ENCODE measurements at places on chromosomes 5 and 9.

DNA sequence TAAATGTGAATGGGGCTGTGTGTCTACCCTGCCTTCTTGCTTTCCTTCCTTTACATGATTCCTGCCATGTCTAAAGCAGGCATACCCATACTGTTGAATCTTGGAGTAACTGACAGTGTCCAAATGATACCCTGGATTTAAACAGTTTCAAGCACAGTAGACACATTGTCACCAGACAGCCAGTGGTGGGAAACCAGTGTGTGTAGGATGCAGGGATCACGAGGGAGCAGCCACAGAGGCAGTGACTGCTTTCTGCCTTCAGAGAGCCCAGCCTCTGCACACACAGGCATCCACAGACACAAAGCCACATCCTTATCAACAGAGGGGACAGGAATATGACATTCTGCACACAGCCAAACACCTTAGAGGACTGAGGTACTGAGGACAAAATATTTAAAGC, 184.2 kb upstream of the TBCA start:
- DNase-seq = no peak

GRCh38 chr5:17336054-17336453, 118.6 kb downstream of the BASP1 start:
- no peak for DNase-seq

GRCh38 chr9:1980387-1980786, 34.8 kb upstream of the SMARCA2 start:
- DNase-seq = no peak

DNA sequence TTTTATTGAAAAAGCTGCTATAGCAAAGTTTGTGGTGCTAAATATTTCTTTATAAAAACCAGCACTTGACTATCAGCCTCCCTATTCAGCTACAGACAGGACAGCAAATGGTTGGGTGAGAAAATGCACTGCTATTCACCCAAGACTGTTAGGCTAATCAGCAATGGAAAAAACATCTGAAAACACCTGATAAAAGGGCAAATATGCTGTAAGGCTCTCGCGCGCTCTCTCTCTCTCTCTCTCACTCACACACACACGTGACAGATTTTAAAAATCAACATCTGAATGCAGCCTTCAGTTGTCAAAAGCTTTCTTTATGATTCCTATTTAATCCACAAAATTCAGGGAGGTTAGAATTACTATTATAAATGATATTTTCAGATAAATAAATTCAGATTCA, 80.2 kb downstream of the HTR4 start:
- no peak for DNase-seq

DNA sequence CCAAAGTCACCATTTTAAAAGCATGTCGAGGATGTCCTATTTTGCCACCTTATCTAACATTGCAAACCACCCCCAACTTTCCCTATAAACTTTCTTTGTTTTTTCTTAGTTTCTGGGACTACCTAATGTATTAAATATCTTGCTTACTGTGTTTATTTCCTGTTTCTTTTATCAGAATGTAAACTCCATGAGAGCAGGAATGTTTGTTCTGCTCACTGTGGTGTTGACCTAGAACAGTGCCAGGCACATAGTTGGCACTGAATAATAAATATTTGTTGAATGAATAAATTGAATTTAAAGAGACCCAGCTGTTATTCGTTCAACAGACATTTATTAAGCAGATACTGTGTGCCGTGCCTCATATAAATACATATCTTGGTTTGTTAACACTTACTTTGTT, 35.2 kb downstream of the MACIR start:
- no peak for DNase-seq

- DNase-seq = no peak
Measured at GRCh38 chr5:116492016-116492623, 82.5 kb downstream of the SEMA6A start.

GRCh38 chr5:61232490-61233050, 70.3 kb upstream of the SMIM15 start:
- DNase-seq = no peak

GRCh38 chr9:15482146-15482545, 28.6 kb downstream of the PSIP1 start:
- no peak for DNase-seq

DNA sequence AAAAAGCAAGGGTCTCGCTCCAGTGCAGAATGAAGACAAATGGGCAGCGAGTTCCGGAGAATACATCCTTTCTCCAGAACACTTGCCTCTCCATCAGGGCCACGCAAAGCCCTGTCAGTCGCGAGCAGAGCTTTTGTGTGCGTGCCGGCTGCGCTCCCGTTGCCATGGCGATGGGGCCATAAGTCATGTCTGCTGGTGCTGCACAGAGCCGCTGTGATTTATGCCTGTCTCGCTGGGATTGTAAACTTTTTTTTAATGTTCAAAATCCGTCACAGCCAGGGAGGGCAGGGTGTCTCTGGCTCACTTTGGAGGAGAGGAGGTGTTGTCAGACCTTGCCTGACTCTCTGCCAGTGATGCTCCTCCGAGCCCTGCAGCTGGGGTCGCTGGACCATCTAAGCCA, 272.7 kb downstream of the TRIM32 start:
- DNase-seq = no peak
